ENCODE measurements at places on chromosomes 12 and 14.

DNA sequence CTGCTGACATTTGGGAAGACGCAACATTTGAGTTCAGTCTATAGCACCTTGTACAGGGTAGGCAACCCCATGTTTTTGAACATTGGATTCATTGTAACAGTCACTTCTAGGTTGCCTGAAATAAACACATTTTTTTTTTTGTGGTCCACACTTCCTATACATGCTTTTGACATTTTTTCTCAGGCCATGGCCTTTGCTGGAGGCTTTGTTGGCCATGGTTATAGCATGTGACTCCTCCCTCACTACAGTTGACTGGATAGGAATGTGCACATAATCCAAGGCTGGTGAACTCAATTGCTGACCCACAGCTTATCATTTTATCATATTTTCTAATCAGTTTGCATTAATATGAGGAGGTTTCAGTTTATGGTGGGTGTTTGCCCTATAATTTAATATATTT lies 60.6 kb downstream of the TMEM117 start:
- DNase-seq, result no peak

DNA sequence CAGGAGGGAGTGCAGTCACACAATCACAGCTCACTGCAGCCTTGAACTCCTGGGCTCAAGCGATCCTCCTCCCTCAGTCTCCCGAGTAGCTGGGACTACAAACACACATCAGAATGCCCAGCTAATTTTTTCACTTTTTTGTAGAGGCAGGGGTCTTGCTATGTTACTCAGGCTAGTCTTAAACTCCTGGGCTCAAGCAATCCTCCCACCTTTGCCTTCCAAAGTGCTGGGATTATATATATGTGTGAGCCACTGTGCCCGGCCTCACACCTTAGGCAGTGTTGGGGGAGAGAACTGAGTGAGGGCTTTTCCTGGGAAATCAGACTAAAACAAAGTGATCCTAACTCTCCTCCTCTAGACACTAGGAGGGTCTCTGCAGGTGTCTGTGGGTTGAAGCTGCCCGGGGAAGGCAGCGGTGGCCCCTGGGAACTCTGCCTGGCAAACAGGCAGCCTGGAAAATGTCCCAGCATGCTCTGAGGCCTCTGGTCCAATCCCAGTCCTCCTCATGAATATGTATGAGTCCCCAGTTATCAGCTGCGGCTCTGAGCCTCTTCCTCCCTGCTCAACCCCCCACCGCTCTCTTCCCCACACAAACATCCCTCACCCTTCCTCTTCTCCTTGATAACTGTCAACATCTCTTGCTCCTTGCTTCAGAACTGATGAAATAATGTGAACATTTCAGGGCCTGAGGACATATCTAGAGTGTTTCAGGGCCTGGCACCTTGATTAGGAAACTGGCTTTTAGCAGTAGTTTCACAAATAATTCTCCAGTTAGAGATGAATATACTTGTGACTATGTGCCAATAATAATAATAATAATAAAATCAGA lies 7.9 kb upstream of the NAA25 start:
- DNase-seq, result no peak

GRCh38 chr14:55847766-55848165 lies 267.8 kb downstream of the KTN1 start:
- DNase-seq, result no peak

DNA sequence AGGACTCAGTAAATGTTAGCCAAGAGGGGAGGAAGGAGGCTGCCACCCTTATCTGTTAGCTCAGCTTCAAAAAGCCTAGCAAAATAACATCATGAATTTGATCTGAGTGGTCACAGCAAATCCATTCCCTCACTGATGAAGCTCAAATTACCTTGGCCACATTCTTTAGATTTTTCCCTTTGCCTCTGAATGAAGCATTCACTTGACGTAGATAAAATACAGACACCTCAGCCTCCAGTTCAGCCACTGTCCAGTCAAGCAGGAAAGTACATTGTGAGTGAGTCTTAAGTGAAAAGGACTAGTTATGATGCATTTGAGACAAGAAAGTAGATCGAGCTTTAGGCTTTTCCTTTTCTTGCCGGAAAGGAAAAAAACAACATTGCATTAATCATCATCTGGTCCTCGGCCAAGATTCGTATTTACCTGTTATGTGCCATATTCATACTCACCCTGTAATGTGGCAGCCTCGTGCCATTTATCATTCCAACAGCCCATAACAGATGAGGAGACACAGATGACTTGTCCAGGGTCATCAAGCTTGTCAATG lies 146.5 kb downstream of the ETV6 start:
- DNase-seq, result no peak

GRCh38 chr14:59331217-59331616 lies 134.0 kb downstream of the GPR135 start:
- no peak for DNase-seq

- no peak for DNase-seq
Observed at GRCh38 chr12:11941606-11942337, 129.0 kb upstream of the BCL2L14 start.

DNA sequence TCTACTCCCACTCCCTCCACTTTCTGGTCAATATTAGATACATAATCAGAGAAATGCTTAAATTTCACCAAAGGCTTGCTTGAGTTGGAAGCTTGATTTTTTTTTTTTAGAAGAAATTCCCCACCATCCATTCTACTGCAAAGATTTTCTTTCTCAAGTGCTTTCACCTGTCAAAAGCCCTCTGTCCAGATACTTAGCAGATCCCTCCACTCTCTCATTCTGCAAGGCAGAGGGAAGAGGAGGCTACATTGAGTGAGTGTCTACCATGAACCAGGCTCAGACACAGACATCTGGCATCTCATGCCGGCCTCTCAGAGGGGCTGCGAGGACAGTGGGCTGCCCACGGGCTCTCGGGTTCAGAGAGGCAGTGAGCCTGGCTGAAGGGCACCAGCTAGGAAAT lies 127.6 kb upstream of the GSC start:
- DNase-seq, result no peak

DNA sequence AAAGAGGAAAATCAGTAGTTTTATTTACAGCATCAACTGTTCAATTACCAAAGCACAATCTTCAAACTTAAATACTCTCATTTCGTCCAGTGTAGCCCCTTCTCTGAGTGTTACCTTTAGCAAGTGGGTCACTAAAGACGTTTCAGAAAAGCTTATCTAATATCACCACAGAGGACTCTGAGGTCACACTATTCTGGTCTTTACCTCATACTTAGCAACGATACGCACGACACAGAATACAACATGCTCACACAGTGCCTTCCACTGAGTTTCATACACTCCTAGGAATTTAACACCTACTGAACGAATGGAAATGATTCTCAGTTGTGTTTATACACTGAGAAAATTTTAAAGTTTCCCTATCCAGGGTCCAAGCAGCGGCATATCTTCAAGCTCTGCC lies 2.0 kb downstream of the SYT10 start:
- no peak for DNase-seq

- DNase-seq, result no peak
Observed at GRCh38 chr12:113203852-113204760, 17.2 kb upstream of the TPCN1 start.

- no peak for DNase-seq
Observed at GRCh38 chr14:72646861-72647528, 246.9 kb downstream of the DPF3 start.

DNA sequence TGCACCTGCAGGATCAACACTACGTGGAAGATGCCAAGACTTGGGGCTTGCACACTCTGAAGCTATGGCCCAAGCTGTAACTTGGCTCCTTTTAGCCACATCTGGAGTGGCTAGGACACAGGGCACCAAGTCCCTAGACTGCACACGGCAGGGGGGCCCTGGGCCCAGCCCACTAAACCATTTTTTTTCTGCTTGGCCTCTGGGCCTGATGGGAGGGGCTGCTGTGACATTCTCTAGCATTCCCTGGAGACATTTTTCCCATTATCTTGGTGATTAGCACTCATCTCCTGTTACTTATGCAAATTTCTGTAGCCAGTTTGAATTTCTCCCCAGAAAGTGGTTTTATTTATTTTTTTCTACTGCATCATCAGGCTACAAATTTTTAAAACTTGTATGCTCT lies 1080.7 kb downstream of the LRFN5 start:
- no peak for DNase-seq

- DNase-seq, result no peak
Observed at GRCh38 chr14:91269076-91269991, 24.8 kb upstream of the GPR68 start.

GRCh38 chr14:75439989-75440388 lies 12.2 kb downstream of the JDP2 start:
- DNase-seq, result no peak

Measured in central memory CD4-positive, alpha-beta T cell (primary cell).